ENCODE measurements at places on chromosomes 3 and 15.

DNA sequence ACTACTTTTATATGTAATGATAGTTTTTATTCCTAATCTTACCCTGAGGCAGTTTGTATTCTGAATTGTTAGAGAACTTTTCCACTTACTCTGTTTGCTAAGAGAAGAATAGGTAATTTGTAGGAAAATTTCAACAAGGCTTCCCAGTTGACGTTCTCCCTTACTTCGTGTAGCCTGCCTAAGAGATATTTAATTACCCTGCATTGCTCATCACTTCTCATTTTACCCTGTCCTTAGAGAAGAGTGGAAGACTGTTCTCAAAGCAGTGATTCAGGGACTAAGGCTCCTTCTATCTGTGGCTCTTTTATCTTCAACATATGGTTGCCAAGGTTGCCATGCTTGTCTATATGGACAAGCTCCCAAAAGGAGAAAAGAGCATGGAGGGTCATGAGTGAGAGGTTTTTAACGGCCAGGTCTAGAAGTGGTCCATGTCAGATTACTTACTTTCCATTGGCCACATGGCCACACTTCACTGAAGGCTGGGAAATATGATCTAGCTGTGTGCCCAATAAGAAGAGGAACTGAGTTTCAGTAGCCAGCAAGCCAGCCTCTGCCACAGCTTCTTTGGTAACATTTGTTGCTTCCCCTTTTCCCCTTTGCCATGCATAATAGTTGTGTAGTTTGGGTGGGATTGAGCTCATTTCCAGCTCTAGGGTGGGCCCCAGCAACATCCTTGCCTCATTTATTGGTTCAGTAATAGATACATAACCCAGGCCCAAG lies 22.1 kb downstream of the PDE8A start:
- no peak for DNase-seq

DNA sequence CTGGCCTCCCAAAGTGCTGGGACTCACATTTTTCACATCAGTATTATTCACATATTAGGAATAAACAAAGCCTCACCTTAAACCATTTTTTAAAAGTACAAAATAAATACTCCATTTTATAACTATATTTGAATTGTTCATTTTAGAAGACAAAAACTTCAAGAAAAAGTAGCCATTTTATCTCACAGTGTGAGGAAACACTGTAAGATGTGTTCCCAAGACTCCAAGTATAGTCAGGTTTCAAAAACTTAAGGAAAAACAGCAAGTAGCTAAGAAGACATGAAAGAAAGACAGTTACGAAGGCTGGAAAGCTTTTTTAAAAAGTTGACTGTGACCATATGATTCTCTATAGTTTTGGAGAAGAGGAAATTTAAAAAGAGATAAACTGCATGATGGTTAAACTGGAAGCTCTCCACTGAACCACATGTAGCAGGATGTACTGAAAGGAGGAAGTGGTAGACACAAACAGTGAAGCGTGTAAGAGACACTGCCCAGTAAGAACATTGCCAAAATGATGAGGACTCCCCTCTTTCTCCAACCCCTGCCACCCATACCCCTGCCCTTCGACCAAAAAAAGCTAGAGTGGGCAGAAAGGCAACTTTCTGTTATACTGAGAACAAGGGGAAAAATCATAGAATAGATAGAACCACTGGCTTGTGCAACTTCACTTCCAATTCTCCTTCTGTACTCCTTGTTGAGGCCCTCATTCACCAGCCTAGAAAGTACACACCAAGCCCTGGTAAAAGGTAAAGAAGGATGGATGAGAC lies 6.2 kb upstream of the TMF1 start:
- no peak for DNase-seq

GRCh38 chr3:7999384-7999783 lies 502.2 kb upstream of the LMCD1 start:
- no peak for DNase-seq

- no peak for DNase-seq
Observed at GRCh38 chr3:76949033-76949432, 90.9 kb upstream of the ROBO2 start.
